Activated T-helper 1 cell treated with anti-CD3 and anti-CD28 coated beads, Interleukin-2, amount 50 U/mL, for 16 hours (primary cell): ENCODE measurements at places on chromosomes 11 and 22.

- DNase-seq = no peak
These were observed 68.7 kb downstream of the ZNRF3 start for GRCh38 chr22:28951969-28952521.

DNA sequence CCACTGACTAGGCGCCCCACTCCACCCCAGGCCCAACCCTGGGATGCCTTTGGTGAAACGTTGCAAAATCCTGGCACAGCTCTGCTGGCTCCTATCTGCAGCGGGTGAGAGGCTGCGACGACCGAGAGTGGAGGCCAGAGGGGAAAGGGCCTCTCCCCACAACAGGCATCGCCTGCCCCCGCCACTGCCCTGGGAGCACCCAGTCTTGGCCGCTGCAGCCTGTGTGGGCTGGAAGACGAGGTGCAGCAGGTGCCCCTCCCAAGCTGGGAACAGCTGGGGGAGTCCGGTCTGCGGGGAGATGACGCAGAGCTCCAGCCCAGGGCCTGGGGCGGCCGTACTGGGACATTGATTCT, 4.2 kb upstream of the PIM3 start:
- DNase-seq = no peak

DNA sequence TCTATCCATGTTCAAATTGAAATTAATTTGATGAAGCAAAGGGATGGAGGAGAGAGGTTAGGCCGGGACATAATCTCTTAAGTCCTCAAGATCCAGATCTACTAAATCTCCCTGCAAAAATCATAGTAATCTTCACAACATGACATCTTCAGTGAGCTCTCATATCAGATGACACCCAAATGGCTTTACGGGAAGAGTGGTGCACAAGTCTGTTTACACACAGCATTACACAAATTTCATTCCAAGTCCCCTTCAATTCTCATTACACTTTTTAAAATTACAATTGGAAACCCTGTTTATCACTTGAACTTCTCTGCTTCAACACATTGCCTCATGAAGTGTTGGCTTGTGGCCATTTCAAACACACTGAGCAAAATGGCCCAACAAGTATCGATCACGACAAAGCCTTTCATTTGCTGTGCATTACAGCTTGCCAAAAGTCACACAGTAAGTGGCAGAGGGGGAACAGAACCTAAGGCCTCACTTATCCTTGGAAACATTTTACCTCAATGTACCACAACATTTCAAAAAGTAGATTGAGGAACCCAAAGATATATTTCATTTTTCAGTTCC, 17.9 kb upstream of the TPH1 start:
- DNase-seq = no peak

DNA sequence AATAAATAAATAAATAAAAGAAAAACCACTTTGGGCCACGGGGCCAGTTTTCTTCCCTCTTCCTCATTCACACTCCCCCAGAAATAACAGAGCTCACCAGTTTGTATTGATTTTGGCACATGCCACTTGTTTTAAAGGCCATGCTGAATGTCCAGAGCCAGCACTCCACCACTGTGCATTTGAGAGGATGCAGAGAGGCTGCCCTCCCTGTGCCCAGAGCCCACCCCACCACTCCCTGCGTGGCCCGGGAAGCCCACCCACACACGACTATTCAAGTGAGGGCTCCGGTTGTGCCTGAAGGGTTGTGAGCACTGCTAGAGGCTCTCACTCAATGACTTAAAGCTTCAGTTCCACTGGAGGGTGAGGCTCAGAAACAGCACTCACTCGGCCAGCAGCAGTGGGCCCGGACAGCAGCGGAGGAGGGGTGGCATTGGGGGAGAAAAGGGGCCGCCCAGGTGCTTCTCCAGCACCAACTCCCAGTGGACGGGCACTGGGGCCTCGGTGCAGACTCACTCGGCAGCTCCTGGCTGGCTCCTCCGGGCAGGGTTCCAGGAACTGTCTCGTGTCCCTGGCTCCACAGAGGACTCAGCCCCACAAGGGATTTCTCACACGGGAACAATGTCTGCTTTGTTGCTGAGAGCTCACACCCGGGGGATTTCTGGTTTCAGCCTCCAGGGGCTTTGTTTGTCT, 112.7 kb downstream of the SHANK2 start:
- no peak for DNase-seq

DNA sequence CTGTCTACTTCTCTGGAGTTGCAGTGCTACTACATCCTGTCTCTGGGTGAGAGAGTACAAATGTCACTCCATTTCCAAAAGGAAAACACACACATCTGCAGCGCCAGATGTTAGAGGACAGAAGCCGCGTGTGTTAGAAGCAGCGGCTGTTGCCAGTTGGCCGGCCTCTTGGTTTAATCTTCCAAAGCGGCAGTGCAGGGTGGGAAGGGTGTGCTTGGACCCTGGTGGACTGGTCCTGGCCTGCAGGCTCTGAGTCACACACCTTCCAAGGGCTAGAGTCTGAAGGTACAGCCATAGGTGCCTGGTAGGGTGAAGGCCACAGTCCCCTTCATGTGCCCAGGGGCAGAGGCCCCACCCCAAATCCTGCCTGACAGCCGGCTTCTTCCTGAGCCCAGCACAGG, 99.8 kb downstream of the CTTN start:
- no peak for DNase-seq

DNA sequence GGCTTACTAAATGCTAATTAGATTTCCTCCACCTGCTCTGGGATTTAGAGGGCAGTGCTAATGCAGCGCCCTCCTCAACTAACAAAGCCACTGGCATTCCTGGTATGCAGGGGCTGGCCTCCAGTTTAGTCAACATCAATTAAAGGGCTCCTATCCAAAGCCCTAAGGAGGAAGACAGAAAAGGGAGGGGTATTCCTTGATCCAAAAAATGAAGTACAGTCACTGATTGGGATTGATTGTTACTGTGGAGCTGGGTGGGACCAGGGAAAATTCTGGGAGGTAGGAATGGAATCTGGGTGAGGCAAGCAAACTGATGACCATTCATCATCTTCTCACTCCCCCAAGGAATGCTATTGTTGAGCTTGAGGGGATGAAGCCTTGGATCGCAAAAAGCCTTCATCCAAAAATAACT, 52.2 kb downstream of the GAB2 start:
- DNase-seq = no peak

DNA sequence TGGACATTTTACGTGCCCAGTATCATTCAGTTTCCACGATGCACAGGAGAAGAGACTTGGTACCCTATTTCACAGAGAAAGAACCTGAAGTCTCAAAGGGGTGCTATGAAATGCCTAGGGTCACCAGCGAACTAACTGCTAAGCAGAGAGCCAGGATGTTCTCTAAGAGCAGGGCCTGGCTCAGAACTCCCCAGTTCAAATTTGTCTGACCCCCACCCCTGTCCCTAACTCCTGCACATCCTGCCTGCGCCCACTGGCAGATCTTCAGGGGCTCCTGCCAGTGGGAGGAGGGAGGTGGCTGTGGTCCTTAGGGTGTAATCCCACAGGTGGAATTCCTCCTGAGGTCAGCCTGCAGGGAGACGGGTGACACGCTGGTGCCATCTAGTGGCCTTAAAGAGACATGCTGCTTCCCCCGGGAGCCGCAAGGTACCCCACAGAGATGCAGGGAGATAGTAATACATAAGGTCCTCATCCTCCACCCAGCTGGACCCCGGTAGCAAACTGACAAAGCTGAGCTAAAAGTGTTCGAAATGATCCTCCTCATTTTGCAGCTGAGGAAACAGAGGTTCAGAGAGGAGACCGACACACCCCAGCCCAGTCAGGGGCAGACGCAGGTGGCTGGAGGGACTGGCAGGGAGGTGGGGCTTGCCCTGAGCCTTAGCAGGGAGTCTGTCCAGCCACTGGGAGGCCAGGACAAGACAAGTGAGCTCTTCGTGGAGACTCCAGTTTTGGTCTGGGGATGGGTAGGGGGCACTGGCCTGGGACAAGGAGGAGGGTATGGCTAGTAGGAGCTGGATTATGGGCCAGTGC, 34.1 kb downstream of the MB start:
- peak; percentile 29 for DNase-seq

- DNase-seq = no peak
These were observed 26.2 kb downstream of the FADS3 start for GRCh38 chr11:61864814-61865775.

DNA sequence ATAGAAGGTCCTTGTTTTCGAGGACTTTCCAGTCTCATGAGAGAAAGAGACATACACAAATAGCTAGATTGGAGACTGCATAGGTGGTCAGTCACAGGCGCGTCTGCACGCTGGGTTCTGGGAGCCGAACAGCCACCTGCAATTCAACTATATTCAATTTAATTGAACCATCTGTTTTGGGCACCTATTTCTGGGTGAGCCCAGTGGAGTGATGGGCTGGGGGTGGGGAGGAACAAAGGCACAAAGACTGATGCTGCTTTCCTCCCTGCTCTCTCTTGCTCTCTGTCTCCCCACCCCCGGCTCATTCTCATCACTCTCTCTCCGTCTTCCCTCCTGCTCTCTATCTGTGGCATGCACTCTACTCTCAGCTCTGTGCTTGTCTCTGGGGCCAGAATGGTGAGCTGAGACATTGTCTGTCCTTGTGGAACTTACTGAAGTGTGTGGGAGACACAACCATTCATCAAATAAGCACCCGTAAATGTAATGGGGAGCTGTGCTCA, 48.1 kb upstream of the B3GAT1 start:
- no peak for DNase-seq

GRCh38 chr22:31139066-31139465, 1.2 kb downstream of the PLA2G3 start:
- DNase-seq = no peak
